ENCODE measurements at places on chromosomes 3 and 15.

DNA sequence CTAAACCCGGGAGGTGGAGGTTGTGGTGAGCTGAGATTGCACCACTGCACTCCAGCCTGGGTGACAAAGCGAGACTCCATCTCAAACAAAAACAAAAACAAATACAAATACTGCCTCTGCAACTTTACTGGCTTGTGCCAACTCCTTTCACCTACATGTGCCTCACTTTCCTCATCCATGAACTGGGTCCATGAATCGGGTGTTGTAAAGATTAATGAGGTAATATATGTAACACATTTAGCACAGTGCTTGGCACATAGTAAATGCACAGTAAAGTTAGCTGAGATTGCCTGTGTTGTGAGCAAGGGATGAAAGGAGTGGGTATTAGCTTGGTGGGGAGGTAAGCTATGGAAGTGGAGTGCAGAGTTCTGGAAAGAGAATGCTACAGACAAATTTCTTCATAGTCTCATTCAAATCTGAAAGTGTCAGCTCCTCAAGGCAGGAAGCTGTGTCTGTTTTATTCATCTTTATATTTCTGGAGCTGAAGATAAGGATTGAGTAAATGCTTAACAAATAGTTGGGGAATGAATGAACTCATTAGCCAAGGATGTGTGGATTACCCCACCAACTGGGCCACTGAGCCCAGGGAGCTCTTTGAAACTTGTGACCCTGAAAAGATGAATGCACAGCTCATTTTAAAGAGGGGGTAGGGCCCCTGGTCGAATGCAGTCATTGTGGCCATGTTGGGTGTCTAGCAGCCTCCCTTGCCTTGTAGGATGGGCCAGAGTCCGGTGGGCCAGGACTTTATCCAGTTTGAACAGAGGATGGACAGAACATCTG, 7.7 kb upstream of the CDCP1 start:
- peak; percentile 61 for DNase-seq

- DNase-seq, result no peak
Observed at GRCh38 chr3:126928921-126929474, 53.9 kb upstream of the PLXNA1 start.

GRCh38 chr15:65921780-65922179, 52.5 kb downstream of the RAB11A start:
- DNase-seq, result no peak

GRCh38 chr3:64209866-64210621, 15.2 kb downstream of the PRICKLE2 start:
- DNase-seq, result peak; percentile 58

- DNase-seq, result no peak
Observed at GRCh38 chr3:71497971-71498444, 85.5 kb downstream of the FOXP1 start.

DNA sequence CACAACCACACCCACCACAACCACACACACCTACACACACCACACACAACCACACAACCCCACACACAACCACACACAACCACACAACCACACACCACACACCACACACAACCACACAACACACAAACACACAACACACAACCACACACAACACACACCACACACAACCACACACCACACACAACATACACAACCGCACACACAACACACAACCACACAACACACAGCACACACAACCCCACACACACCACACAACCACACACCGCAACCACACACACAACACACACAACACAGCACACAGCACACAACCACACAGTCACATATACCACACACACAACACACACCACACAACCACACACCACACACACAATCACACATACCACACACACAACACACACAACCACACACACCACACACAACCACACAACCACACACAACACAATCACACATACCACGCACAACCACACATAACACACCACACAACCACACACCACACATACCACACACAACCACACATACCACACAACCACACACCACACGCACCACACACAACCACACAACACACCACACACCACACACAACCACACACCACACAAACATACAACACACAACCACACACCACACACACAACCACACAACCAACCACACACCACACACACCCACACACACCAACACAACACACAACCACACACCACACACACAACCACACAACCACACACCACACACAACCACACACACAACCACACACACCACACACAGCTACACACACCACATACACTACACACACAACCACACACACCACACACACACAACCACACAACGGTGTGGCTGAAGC, 23.7 kb downstream of the CPN2 start:
- DNase-seq, result no peak

DNA sequence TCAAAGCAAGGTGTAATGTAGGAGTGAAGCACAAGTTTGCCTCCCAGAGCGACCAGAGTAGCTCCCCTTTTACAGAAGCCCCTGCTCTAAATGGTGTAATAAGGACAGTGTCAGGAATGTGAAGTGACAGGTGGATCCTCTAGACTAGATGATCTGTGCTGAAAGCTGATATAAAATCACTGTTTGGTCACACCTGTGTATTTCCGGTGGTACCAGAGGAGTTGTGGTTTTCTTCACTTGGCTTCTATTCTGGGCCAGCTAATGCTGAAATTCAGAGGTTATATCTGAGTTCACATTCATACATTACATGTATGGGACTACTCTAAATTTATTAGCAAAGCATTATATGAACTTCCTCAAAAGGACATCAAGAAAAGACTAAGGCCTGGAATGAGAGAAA, 117.4 kb downstream of the IL1RAP start:
- DNase-seq, result no peak

DNA sequence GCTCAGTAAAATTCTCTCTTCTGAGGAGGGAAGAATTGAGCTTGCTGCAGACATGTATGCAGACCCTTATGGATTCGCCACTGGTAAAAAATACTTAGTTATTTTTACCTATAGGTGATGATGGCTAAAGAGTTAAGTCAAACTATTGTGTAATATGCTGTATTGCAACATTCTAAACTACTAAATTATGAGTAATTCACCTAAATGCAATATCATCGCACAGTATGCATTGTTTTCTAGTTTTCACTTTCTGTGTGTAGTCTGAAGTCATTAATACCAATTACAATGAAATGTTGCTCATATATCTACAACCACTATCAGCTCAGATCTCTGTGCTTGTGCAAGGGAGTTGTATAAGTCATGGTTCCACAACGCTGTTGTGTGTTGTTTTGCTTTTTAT, 48.7 kb upstream of the ROBO2 start:
- DNase-seq, result no peak

DNA sequence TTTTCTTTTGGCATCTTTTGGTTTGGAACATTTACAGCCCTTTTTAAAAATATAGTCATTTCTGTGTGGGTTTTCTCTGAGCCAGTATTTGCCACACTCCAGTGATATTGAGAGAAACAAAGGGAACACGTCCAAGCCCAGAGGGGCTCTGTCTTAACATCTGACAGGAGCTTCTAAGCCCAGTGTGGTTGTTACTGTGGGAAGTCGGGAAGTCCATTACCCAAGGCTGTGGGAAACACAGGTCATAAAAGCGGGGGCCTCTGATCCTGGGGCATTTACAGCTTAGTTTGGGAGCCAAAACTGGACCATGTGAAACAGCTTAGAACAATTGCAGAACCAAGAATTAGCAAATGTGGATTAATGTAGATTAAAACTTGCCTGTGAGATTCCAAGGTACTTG, 123.0 kb downstream of the PTPRG start:
- peak; percentile 17 for DNase-seq

DNA sequence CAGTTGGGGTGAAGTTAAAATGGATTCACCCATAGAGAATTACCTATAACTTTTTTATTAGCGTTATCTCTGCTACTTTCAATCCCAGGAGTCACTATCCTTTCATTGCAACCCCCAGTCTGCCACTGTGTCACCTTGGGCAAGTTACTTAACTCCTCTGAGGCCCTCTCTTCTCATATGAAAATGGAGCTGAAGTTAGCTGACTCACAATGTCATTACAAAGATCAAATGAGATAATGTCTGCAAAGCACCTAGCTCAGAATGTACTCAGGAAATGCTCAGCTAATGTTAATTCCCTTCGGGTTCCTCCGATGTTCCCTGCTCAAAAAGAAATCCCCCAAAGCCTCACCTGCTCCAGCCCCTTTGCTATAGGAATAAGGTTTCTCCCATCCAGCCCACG, 50.0 kb downstream of the TRIM42 start:
- peak; percentile 28 for DNase-seq

GRCh38 chr15:31333119-31333518, 6.5 kb downstream of the KLF13 start:
- no peak for DNase-seq

DNA sequence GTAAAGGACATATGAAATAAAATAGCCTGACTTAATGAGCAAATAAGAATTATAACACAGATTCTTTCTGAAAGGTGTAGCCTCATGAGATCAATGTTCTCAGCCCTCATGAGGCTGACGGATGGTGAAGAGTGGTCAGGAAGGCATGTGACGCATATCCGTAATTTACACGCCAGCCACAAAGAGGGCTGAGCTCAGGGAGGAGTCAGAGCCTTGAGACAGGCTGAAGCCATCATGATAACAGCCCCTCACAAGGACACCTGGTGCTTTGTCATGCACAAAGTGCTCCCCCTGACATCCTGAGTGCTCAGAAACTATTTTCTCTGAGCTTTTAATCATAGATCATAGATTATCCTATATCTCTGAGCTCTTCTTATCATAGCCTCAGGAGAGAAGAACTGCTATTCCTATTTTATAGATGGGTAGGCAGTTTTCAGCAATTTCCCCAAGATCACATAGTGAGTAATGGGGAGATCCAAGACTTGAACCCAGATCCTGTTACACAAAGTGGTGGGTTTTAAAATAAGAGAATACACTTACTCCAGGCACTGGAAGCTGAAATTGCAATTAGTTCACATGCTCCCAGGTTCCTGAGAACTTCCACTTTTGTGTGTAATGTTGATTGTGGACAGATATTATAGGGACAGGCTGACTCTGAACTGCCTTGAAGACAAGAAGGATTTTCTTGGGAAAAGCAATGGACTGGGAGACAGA, 267.1 kb downstream of the RPLP1 start:
- DNase-seq, result peak; percentile 77

DNA sequence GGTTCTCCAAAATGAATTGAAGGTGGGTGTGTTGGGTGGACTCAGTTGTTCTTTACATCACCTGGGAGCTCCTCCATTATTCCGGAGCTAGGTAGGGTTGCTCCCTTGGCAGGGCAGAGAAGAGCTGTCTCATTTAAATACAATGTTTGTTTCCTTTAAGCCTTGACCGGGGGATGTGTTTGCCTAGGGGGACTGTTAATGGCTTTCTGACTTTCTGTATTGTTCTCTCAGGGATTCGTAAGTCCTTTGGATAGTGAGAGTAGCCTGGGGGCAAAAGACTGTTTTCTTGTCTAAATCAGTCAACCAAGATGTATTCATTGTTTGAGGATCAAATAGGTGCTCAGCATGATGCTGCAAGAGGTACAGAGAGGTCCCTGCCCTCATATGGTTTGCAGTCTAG, 71.1 kb downstream of the CDAN1 start:
- no peak for DNase-seq

- peak; percentile 45 for DNase-seq
Observed at GRCh38 chr15:68204776-68205557, at the start of gene CALML4. CALML4 (minus strand) TSS chr15:68205332; CDS start chr15:68205247, 85 bp downstream.

GRCh38 chr3:37726525-37727290, 135.0 kb upstream of the CTDSPL start:
- DNase-seq, result no peak

Measured in Daoy (cell line).